ENCODE measurements at places on chromosomes 3 and 15.

DNA sequence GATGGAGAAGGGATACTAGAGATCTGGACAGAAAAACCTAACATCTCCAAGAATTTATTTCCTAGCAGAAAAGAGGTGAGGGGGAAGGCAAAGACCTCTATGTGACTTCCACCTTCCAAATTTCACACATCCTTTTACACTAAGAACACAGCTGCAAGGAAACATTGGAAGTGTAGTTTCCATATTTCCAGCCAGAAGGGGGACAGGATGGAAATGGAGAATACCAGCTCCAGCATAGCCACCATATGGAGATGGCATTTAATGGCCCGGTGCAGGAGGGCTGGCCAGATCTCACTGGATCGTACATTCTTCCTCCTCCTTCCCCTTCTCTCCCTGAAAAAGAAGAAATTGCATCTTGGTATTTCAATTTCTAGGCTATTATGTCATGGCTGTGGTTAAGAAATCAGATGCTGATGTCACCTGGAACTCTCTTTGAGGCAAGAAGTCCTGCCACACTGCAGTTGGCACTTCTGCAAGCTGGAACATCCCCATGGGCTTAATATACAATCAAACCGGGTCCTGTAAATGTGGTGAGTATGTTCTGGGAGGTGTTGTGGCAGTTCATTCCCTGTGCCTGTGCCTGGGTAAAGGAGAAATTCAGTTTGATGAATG lies 36.9 kb upstream of the TF start:
- DNase-seq = no peak

DNA sequence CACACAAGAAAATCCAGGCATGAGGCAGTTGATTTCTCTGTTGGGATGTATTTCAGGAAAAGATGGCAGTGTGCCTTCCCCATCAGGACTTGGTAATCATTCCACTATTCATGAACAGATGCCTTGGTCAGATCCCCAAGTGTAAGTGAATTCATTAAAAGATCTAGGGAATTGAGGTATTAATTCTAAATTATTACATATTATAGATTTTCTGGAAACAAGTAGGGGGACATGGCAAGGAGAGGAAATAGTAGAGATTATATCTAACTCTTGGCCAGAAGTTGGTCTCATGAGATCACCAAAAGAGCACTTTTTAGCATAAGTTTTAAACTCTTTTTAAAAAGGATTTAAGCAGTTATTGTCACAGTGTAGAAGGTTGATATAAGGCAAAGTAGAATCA lies 74.4 kb upstream of the MDFIC2 start:
- no peak for DNase-seq

DNA sequence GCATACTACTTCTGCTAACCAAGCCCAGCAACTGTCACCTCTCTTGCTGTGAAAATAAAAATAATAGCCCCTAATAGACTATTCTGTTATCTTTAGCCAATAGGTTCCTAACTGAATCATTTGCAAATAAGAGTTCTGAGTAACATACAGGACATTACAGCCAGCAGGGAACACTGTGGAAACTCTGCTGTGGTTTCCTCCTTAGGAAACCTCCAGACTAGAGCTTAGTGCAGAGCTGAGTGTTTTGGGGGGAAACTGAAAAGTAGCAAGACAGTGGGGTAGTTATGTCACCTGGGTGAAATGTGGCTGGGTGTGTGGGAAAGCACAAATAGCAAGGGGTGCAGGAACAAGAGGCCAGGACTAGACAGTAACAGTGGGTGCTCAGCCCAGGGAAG lies 32.4 kb downstream of the DZIP1L start:
- DNase-seq = no peak

GRCh38 chr3:47617086-47618010 lies 38.7 kb upstream of the CSPG5 start:
- no peak for DNase-seq

- no peak for DNase-seq
These were observed 42.6 kb upstream of the TP63 start for GRCh38 chr3:189588475-189589178.

DNA sequence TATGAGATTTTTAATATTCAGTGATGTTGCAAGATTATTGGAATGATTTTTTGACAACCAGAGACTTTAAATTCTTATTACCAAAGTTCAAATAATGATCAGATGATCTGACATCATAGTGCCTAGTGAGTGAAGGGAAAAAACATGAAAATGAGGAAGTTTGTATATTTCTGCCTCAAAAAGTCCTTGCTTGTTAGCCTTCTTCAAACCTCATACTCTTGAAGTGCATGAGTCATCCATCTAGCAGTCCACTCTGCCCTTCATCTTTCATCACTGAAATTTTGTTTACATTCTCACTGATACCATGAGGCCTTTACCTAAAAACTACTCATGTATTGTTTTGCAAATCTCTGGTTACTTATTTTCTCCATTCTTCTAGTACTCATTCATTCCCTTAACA lies 23.9 kb upstream of the OR5H6 start:
- DNase-seq = peak; percentile 2

DNA sequence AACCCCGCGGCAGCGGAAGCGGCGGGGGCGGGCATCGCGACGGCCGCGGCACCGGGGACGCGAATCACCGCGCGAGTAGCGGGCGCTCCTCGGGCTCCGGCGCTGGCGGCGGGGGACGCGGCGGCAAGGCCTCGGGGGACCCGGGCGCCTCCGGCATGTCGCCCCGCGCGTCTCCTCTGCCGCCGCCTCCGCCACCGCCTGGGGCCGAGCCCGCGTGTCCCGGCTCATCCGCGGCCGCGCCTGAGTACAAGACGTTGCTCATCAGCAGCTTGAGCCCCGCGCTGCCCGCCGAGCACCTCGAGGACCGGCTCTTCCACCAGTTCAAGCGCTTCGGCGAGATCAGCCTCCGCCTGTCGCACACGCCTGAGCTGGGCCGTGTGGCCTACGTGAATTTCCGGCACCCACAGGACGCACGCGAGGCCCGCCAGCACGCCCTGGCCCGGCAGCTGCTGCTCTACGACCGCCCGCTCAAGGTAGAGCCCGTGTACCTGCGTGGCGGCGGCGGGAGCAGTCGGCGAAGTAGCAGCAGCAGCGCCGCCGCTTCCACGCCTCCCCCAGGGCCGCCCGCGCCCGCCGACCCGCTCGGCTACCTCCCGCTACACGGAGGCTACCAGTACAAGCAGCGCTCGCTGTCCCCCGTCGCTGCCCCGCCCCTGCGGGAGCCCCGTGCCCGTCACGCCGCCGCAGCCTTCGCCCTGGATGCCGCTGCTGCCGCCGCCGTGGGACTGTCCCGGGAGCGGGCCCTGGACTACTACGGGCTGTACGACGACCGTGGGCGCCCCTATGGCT lies 675 bp downstream of the RBM15B start:
- peak; percentile 37 for DNase-seq

GRCh38 chr3:168620854-168621253 lies 525.1 kb upstream of the GOLIM4 start:
- no peak for DNase-seq

- no peak for DNase-seq
These were observed 1237.9 kb downstream of the ROBO2 start for GRCh38 chr3:78277801-78278200.

- no peak for DNase-seq
These were observed 59.7 kb downstream of the RPN1 start for GRCh38 chr3:128590948-128591347.

DNA sequence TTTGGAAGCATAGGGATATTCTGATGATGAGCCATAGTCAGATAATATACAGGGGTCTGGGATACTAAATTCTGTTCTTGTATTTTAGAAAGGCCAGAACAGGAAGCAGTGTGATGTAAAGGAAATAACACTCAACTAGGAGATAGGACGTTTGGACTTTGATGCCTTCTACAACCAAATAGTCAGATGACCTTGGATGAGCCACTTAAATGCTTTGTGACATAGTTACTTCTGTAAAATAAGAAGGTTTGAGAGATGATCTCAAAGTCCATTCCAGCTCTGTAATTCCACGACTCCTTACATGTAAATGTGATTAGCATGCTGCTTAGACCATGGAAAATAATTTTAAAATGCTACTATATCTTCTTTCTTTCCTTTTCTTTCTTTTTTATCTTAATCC lies 29.5 kb upstream of the CCDC54 start:
- no peak for DNase-seq

Measured in CD14-positive monocyte (primary cell).